Spinal cord (tissue), 10 donors: ENCODE measurements at places on chromosomes 7 and 10. TPM values are rescaled to one million over a fixed set of nuclear protein-coding genes. Genes with fewer than 3 reads are reported as not detected.
A peak's percentile ranks its signal among the peaks of the same experiment; 100 is the strongest.

GRCh38 chr10:91576096-91576545, 56.8 kb downstream of the PPP1R3C start:
- no peak for DNase-seq

- peak; percentile 54 for DNase-seq
Observed at GRCh38 chr10:12707461-12708185, 293.9 kb downstream of the CCDC3 start.

- no peak for DNase-seq
Observed at GRCh38 chr10:78752221-78752620, 316.5 kb upstream of the ZMIZ1 start.

GRCh38 chr7:55539380-55539779, 32.9 kb downstream of the VOPP1 start:
- DNase-seq = no peak

DNA sequence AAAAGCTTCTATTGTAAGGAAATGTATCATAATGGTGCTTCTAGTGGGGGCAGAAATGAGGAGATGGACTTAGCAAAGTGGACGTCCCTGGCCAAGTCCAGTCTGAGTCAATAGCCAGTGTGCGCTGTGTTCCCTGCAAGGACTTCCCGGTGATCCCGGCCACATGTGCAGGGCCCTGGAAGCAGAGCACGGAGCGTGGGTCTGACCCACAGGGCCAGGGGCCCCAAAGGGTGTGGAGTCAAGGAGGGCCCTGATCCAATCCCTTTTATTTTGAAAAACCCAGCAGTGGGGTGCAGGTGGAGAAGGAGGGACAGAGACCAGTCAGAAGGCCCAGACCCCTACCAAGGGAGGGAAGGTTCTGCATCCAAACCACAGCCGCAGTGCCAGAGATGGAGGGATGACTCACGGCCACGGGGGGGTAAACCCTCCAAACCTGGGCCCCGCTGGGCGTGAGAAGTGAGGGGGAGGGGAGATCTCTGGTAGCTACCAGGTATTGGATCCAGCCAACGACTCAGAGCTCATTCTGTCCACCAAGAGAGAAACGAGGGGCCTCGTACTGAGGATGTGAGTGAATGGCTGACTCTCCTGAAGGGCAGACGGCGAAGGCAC, 57.2 kb upstream of the VIPR2 start:
- DNase-seq = no peak

Gene TUBB8
- 0.56 TPM for polyA plus RNA-seq

Gene ANK3
- 159 TPM for polyA plus RNA-seq

Gene DNAJC30
- 13.2 TPM for polyA plus RNA-seq

Gene TMEM176B
- 24.2 TPM for polyA plus RNA-seq

Gene PKD1L1
- polyA plus RNA-seq = 1.4 TPM

Gene CD36
- polyA plus RNA-seq = 56.0 TPM

Gene HOXA10
- polyA plus RNA-seq = 0.27 TPM
